ENCODE measurements at places on chromosomes 6 and 20.

DNA sequence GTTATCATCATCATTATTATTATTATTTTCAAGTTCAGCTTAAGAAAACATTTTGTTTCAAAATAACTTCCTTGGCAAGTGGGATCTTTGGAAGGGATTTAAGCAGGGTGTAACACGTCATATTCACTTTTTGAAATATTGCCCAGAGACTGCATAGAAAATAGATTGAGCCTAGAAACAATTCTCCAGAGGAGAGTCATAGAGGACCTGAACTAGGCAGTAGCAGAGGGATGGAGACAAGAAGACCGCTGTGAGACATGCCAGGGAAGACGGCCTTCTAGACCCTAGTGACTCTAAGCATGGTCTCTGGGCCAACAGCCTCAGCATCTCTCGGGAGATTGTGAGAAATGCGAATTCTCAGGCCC lies 55.5 kb downstream of the EDN1 start:
- DNase-seq: no peak

DNA sequence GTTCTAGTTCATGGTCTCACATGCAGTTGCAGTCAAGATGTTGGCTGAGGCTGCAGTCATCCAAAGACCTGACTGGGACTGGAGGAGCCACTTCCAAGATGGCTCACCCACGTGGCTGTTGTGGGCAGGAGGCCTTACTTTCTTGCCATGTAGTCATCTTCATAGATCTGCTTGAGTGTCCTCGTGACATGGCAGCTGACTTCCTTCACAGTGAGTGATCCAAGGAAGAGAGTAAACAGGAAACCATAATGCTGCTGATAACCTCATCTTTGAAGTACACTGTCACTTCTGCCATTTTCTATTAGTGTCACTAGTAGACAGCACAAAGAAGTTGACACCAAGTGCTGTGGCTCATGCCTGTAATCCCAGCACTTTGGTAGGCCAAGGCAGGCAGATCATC lies 40.1 kb upstream of the AKIRIN2 start:
- DNase-seq: no peak

GRCh38 chr6:26030716-26031115 lies 56.5 kb upstream of the HFE start:
- no peak for DNase-seq

- DNase-seq: no peak
These were observed 168.4 kb upstream of the TNFAIP3 start for GRCh38 chr6:137698636-137699030.

GRCh38 chr20:8568075-8568474 lies 436.0 kb downstream of the PLCB1 start:
- no peak for DNase-seq

- DNase-seq: no peak
These were observed 98.6 kb downstream of the OGFRL1 start for GRCh38 chr6:71387179-71387578.

GRCh38 chr6:140052736-140053729 lies 678.6 kb upstream of the CITED2 start:
- peak; percentile 19 for DNase-seq

DNA sequence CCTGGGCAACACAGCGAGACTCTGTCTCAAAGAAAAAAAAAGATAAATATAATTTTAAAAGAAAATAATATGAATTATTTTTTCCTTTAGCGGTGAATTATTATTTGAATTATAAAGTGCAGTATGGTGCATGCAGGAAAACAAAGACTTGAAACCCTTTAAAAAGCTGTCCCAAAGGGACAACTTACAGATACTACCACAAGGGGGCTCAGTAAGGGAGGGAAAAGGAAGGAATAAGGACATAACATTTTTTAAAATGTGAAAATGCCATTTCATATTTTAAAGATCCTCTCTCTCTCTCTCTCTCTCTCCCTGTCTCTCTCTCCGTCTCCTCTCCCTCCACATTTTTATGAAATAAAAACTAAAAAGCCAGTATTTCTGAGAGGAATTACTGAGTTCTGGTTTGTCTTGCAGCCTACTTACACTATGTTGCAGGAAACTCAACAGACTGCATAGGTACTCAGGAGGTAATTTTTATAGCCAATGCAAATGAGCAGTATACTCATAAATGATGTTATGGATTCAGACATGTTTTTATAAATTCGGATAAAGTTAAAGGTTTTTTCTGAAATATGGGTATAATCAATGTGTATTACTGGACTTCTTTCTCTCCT lies 455.0 kb upstream of the GJE1 start:
- peak; percentile 62 for DNase-seq

DNA sequence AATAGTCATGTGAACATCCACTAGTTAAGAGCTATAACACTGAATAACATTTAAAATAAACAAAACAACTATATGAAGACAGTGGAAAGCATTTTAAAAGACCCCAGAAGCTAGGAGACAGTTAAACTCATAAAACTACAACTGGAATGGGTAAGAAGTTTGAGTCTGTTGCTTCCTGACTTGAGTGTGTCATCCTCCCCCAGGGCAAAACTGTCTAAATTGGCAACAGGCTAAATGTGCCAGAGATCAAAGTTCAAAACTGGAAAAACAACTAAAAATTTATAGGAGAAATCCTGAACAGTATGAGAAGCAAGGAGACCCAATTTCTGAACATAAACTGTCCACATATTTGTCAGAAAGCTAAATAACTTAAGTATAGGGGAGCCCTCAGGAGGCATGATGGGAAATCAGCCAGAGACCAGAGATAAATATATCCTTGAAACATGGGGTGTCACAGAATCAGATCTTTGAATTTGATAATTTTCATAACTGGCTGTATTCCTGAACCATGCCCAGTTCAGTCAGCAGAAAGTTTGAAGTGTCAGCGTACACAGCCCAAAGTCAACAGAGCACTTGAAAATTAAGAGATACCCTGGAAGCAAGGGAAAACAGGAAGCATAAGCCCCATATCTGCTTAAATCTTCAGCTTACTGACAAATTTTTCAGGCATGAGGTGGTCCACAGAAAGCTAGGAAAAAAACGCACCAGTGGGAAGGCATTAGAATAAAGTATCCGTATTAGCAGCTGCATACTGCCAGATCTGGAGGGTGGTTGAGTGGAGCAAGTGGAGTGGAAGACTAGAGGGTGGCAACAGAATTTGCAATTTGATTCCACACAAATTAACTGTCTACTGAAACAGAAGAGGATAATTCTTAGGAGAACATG lies 516.1 kb upstream of the MAN1A1 start:
- DNase-seq: no peak

GRCh38 chr6:167570460-167571400 lies 245.8 kb downstream of the TTLL2 start:
- no peak for DNase-seq

DNA sequence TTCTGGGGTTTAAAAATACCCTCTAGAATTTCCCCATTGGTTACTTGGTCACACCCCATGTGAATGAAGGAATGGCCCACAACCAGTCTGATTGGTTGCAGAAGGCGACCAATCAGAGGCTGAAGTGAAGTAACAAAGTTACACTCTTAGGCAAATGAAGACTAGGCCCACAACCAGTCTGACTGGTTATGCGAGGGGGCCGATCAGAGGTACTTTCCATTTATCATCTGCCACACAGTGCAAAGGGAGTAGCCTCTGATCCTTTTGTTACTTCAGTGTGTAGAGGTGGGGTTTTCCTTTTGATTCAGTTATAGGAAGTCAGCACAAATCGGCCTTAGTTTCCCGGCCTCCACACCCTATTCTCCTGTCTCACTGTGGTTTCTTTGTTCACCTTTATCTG lies 61.2 kb upstream of the SGK1 start:
- DNase-seq: no peak

GRCh38 chr6:14537030-14537429 lies 419.5 kb downstream of the CD83 start:
- no peak for DNase-seq

GRCh38 chr20:45121388-45121787 lies 2.9 kb downstream of the WFDC12 start:
- no peak for DNase-seq

DNA sequence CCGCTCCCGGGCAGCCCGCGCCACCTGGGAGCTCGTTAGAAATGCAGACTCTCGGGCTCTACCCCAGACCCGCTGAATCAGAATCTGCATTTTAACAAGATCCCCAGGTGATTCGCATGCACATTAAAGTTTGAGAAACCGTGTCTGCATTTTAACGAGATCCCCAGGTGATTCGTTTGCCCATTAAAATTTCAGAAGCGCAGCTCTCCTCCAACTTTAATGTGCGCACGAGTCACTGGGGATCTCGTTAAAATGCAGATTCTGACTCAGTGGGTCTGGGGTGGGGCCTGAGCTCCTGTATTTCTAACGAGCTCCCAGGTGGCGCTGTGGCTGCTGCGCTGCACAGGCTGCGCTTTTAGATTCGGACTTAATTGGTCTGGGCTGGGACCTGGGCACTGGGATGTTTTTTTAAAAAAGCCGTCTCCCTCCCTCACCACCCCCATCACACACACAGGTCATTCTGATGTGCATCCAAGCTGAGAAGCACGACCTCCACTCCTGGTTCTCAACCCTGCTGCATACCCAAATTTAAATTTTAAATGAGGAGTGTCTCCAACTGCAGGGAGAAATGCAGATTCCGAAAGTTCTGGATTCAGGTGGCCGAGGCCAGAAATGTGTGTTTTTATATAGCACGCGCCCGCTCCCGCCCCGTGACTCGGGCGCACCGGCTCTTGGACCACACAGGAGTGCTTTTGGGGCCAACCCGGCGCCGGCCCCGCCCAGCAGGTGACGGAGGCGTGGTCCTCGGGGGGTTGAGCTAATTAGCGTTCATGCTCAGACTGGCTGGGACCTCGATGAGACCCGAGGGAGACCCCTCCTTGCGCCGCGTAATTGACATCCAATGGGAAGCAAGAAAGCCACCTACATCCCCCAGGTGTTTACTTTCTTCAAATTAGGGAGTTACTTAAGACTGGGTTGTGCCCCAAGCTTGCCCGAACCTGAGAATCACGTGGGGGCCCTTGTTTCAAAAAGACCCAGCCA lies 85.8 kb downstream of the ZFP64 start:
- peak; percentile 19 for DNase-seq

DNA sequence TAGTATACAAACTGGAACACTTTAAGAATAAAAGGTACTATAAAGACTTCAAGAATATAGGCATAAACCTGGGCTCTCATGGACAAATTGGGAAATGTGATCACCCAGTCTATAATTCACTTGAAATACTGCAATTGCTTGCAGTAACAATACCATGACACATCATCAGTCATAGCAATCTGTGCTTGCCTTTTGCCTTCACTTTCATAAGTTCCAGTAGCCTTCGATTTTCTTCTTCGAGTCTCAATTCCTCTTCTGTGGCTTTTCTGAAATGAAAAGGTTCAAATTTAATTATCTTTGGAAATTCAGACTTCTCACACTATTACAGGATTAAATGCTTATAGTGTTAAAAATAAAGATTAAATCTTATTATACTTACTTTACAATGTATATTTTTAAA lies 96.3 kb upstream of the ZBTB24 start:
- no peak for DNase-seq

- DNase-seq: no peak
These were observed 257.1 kb downstream of the EYS start for GRCh38 chr6:65449926-65450325.

- peak; percentile 60 for DNase-seq
These were observed 149.4 kb upstream of the MLIP start for GRCh38 chr6:53961679-53962370.

DNA sequence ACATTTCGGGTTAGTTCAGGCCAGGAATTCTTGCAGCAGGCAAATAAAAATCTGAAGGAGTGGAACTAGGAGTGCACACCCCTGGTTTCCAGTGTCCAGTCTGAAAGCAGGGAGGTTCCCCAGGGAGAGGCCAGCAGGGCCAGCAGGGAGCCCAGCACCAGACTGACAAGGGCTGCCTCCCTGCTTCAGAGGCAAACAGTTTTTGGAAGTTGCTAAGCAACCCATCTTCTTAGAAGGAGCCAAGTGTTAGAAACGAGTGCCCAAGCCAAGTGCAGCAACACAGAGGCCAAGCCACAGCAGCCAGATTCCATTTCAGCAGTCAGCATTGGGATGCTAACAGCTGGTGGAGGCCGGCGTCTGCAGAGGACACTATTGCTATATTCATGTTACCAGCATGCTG lies 179.1 kb downstream of the SYNDIG1 start:
- DNase-seq: no peak

GRCh38 chr6:119226089-119226488 lies 123.5 kb downstream of the MAN1A1 start:
- no peak for DNase-seq

GRCh38 chr6:165791876-165792437 lies 128.9 kb upstream of the PDE10A start:
- no peak for DNase-seq

GRCh38 chr6:166836785-166837718 lies 119.3 kb downstream of the RNASET2 start:
- DNase-seq: no peak

DNA sequence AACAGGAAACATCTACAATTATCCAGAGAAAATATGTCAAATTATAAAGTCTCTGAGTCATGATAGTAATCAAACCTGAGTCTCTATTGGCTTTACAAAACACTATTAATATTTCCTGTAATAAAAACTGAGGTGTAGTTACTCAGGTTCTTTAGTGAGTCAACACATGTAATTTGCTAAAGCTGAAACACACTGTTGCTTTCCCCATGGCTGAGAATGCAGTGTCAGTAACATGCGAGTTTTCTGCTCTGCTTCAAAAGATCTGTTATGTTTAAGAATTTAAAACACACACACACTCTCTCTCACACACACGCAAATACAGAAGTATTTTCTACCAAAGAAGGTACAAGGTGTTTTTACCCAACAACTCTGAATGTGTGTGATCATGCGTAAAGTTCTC lies 38.6 kb downstream of the ATXN1 start:
- DNase-seq: no peak

- DNase-seq: no peak
These were observed 3.1 kb downstream of the CD93 start for GRCh38 chr20:23082846-23083552.

DNA sequence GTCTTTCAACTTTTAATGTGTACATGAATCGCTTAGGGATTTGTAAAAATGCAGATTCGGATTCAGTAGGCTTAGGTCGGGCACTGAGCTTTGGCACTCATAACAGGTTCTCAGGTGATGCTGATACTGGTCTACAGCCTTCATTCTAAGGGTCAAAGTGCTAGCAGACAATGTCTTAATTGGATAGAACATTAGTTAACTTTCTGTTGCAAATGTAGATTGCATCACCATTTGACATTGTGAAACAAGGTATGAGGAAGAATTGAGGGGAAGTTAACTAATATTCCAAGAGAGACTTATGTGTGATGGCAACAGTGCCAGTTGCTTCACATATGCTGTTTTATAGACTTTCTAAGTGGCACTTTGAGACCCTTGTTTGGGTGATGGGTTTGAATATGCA lies 86.9 kb downstream of the MLIP start:
- DNase-seq: no peak

- no peak for DNase-seq
These were observed 180.5 kb downstream of the MOXD1 start for GRCh38 chr6:132220800-132221199.

- peak; percentile 46 for DNase-seq
These were observed 74.8 kb downstream of the TULP4 start for GRCh38 chr6:158387036-158387435.

DNA sequence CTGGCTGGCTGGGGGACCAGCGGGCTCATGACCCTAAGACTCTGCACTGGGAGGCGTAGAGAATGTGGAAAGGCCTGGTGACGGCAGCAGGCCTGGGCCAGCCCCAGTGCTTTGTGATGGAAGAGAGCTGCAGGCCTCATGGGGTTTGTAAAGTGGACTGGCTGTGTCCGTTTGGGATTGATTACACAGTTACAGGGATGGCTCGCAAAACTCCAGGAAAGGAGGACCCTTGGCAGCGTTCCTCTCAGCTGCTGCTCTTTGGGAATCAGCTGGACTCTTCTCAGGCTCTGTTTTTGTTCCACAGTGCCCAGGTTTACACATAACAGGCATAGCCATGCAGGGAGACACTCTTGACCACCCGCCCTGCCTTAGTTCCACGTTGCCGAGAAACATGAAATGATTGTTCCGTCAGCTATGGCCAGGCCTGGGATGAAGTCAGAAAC lies 89.0 kb downstream of the SLX4IP start:
- no peak for DNase-seq

All from NCI-H82 (cell line).